ENCODE measurements at places on chromosomes 1 and 21. TPM values are rescaled to one million over a fixed set of nuclear protein-coding genes. Genes with fewer than 3 reads are reported as not detected.

The PEX14 gene
- polyA plus RNA-seq = 17.0 TPM

The MYBPH gene
- not detected for polyA plus RNA-seq

The ADAM15 gene
- 129 TPM for polyA plus RNA-seq

The ETV3L gene
- polyA plus RNA-seq = not detected

The OXCT2 gene
- 0.27 TPM for polyA plus RNA-seq

The C1orf116 gene
- 47.0 TPM for polyA plus RNA-seq

The AIRE gene
- not detected for polyA plus RNA-seq

The GPR25 gene
- polyA plus RNA-seq = not detected

The GUCA2B gene
- polyA plus RNA-seq = not detected

The ANGPTL7 gene
- not detected for polyA plus RNA-seq

The ARTN gene
- 47.1 TPM for polyA plus RNA-seq

The HES4 gene
- polyA plus RNA-seq = 2.1 TPM

The CDA gene
- 371 TPM for polyA plus RNA-seq
